ENCODE measurements at places on chromosomes 12 and 14.

- no peak for DNase-seq
These were observed 3.8 kb downstream of the GPD1 start for GRCh38 chr12:50107416-50108268.

DNA sequence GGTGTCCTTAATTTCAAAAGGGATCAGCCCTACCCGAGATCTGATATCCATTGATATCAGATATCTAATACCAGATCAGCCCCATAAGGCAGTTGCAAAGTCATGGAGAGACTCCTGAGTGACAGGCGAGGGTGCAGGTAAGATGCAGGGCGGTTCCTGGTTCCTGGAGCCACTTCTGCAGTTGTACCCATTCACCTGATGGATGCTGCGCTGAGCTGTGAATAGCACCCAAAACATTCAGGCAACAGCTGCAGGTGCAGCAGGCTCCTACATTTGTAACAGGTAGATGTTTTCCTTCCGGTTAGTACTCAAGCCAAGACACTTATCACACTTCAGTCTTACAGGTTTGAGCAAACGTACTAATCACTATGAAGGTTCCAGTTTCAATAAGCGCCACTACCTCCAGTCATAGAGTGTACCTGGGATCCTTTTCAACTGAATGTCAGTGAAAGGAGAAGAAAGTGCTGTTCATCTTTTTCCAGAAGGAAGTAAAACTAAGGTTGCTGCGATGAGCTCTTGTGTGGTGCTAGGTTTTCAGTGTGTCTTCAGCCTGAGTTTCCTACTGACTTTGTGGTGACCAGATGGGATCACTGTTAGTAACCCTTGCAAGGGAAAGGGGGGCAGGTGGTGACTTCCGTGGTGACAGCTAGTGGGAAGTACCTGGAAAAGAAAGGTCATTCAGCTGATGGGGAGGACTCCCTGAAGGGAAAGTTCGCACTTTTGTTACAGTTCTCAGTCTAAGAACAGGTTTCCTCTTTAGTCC, 1.9 kb downstream of the ATP6V0A2 start:
- DNase-seq = no peak

DNA sequence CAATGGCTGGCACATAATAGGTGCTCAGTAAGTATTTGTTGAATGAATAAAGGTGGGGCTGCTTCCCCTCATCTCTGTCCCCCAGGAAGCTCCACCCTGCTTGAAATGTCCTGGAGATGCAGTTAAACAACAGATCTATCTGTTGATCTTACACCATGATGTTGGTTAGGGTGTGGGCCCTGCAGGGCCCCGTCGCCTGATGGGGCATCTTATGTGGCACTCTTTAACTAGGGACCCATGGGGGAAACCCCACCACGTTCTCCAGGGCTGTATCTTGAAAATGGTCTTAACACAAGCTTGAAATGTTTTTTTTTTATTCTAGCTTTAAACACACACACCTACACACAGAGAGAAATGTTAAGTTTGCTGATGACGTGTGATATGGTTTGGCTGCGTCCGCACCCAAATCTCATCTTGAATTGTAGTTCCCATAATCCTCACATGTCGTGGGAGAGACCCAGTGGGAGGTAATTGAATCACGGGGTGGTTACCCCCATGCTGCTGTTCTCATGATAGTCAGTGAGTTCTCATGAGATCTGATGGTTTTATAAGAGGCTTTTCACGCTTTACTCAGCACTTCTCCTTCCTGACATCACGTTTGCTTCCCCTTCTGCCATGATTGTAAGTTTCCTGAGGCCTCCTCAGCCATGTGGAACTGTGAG, 741.7 kb downstream of the VRK1 start:
- no peak for DNase-seq

GRCh38 chr12:117567644-117568216, 206.3 kb upstream of the NOS1 start:
- no peak for DNase-seq

- no peak for DNase-seq
These were observed 22.5 kb upstream of the MANSC4 start for GRCh38 chr12:27802511-27802910.

- peak; percentile 4 for DNase-seq
These were observed 142.8 kb downstream of the LRFN5 start for GRCh38 chr14:41749429-41749828.

DNA sequence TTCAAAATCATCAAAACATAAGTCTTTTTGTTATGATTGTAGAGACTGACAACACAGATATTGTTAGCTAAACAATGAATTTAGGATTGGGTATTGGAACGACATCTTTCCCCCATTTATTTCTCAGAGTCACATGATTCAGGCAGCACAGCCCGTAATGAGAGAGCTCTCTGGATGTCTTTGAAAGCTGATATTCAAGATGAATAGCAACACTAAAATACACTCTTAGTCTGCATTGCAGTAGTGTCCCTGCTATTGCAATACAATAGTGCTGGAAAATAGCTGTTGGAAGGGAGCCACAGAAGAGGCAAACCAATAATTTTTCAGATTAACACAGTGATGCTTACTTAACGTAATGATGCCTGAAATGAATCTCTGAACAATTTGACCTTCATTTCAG, 9.9 kb downstream of the GTSF1 start:
- DNase-seq = peak; percentile 15

DNA sequence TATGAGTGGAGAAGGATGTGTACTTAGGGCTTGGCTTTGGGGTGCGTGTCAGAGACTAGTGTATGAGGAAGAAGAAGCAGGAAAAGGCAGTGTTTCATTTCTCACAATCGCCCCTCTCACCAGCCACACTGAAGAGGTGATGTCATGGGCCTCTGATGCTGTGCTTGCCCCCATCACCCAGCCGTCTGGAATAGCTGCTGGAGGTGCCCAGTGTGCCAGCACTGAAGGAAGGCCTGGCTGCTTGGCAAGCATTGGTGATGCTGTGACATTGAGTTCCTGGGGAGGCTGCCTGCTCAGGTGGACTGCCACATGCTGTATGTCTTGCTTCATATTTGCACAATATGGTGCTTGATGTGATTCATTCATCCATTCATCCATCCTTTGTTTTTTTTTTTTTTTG, 56.2 kb downstream of the CRADD start:
- no peak for DNase-seq

DNA sequence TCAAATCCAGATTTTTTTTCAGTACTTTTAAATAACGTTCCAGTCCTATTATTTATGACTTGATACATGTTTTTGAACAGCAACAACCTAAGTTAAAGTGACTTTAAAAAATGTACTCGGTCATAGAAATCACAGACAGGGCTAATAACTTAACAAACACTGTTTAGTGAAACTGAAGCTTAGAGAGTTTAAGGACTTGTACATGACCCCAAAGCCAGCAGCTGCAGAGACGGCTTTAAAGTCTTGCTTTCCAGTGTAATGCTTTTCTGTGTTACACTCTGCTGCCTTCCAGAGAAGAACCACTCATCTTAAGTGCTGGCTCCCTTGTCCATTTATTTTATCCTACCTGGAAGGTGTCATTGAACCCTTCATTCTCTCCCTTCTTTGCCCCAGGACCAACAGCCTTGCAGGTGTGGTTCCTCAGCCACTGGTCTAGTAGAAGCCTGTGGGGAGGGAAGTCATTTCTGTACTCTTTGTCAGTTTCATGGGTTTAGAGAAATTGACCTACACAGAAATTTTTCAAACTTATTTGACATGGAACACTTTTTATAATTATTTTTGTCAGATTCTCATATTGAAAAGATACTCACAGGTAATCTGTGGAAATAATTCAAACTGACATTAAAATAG, 60.9 kb downstream of the NAV3 start:
- DNase-seq = no peak

GRCh38 chr12:69898236-69898635, 73.2 kb downstream of the MYRFL start:
- DNase-seq = peak; percentile 94

- DNase-seq = peak; percentile 12
These were observed 77.6 kb downstream of the MOK start for GRCh38 chr14:102227184-102227964.

- peak; percentile 41 for DNase-seq
These were observed 23.3 kb downstream of the GABARAPL1 start for GRCh38 chr12:10235761-10236631.

DNA sequence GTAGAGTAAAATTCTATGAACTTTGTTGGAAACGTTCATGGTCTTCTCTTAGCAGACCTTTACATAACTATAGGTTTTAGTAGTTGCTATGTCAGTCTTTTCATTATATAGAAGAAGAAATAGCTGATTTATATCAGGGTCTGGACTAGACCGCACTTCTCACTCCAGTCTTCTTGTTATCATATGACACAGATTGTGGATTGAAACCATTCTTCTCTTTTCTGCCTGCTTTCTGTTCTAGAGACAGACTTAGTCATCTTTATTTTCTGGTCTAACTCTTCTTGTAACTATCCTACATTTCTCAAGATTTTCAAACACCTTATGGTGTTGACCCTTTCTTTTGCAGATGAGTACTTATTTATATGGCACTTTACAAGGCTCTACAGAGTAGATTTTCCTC, 55.7 kb downstream of the PCNX1 start:
- DNase-seq = no peak

DNA sequence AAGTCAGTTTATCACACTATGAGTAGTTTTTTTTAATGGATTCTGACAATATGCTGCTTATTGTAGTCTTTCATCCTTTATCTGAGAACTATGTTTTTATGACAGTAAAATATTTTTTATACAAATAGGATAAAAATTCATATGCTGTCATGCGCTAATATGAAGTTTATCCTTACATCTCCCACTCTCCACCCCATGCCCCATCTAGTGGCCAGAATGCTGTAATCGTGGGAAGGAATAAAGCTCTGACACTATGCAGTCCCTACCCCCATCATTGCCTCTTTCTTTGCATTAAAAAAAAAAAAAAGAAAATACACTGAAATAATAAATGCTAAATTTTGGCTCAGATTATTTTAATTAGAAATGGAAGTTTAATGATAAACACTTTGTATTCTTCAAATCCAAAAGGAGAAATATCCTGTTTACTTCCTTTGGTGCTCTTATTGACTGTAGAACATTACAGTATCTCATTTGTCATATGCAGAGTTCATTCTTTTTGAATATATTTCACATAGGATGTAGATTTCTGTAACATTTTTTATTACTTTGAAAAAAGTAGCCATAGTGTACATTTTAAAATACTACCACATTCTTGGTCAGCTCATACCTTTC, 145.9 kb upstream of the SLCO1C1 start:
- peak; percentile 33 for DNase-seq

- peak; percentile 80 for DNase-seq
These were observed 431.6 kb downstream of the ZFP36L1 start for GRCh38 chr14:68361231-68361630.

DNA sequence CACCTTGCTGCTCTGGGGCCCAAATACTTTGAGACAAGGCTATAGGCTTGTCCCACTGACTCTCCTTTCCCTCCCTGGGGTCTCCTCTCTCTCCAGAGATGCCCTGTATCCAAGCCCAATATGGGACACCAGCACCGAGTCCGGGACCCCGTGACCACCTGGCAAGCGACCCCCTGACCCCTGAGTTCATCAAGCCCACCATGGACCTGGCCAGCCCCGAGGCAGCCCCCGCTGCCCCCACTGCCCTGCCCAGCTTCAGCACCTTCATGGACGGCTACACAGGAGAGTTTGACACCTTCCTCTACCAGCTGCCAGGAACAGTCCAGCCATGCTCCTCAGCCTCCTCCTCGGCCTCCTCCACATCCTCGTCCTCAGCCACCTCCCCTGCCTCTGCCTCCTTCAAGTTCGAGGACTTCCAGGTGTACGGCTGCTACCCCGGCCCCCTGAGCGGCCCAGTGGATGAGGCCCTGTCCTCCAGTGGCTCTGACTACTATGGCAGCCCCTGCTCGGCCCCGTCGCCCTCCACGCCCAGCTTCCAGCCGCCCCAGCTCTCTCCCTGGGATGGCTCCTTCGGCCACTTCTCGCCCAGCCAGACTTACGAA, 3.1 kb downstream of the NR4A1 start:
- DNase-seq = no peak

- DNase-seq = peak; percentile 78
These were observed 150.2 kb downstream of the SRGAP1 start for GRCh38 chr12:63994704-63995103.

GRCh38 chr14:60102389-60102788, 10.7 kb downstream of the PCNX4 start:
- DNase-seq = peak; percentile 93

- no peak for DNase-seq
These were observed 381.1 kb downstream of the FLRT2 start for GRCh38 chr14:85911044-85911443.

DNA sequence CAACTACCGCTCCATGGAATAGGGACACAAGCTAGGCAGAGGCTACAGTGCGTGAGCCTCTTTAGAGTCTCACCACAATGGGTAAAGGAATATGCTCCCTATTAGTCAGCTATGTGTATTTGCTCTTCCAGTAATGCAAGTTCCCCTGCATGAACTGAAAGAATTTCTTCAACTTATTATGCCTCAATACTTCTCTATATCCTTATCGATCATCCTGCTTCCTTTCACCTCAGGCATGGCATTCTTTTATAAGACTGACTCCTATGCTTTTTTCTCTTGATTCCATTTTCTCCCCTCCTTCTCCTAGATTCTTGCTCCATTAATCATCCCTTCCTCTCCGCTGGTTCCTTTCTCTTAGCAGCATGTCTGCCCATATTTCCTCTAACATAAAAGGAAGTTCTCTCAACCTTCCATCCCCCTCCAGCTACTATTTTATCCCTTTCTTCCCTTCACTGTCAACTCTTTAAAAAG, 94.5 kb upstream of the CPM start:
- peak; percentile 33 for DNase-seq

GRCh38 chr14:31194661-31195060, 12.9 kb downstream of the HECTD1 start:
- DNase-seq = no peak

GRCh38 chr14:98536256-98536655, 735.7 kb downstream of the BCL11B start:
- DNase-seq = no peak

- DNase-seq = no peak
These were observed 781.2 kb downstream of the FLRT2 start for GRCh38 chr14:86311151-86311550.

DNA sequence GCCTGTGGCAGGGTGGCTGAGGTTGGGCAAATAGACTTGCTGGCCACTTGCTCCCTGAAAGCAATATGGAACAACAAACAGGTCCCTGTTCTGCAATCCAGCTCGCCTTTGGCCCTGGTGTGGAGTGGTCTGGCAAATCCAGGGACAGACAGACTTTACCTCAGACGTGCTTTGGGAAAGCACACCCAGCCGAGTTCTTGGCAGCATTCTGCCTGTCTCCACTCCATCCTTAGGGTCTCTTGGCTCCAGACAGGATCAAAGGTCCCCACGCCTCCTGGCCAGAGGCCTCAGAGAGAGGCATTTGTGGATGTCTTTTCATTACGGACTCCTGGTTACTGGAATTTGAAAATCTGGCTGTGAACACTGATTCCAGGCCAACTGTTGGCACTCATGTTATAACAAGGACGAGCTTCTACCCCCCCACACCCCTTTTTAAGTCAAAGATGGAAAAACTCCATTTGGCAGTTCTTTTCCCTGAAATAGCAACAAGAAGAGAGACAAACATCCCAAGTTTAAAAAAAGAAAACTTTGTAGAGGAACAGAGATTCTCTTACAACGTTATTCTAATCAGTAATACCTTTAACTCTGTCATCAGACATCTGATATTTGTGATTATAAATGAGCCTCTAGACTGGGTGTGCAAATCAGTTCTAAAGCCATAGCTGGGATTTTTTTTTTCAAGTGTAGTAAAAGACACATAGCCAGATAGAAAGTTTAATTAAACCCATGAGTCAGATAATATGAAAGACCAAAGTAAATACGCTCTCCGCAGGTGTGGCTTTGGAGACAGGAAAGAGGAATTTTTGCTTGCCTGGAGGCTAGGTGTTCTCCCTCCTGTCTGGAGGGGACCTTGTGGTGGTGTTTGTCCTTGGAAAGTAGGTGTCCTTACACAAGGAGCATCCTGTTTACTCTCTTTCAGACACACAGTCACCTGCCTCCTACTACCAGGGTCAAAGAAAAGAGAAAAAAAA, 60.7 kb downstream of the GALNT8 start:
- no peak for DNase-seq

Data from AG10803 (cell line).